ENCODE measurements at places on chromosomes 13 and 19. TPM values are rescaled to one million over a fixed set of nuclear protein-coding genes. Genes with fewer than 3 reads are reported as not detected.

IGLON5 gene
- total RNA-seq: 0.13 TPM

SYT3 gene
- 0.20 TPM for total RNA-seq

BRME1 gene
- 0.99 TPM for total RNA-seq

DUS3L gene
- 16.9 TPM for total RNA-seq

RUBCNL gene
- 2.7 TPM for total RNA-seq

LGI4 gene
- total RNA-seq: 1.5 TPM

ACER1 gene
- not detected for total RNA-seq

PEG3 gene
- 4.6 TPM for total RNA-seq

ZNF730 gene
- total RNA-seq: 0.26 TPM

LHB gene
- total RNA-seq: not detected

PCDH20 gene
- 0.20 TPM for total RNA-seq

NKG7 gene
- not detected for total RNA-seq

ELAVL3 gene
- total RNA-seq: not detected

LINGO3 gene
- total RNA-seq: not detected

ANO8 gene
- 7.8 TPM for total RNA-seq

ADAMTSL5 gene
- 4.6 TPM for total RNA-seq

LILRB1 gene
- total RNA-seq: not detected

ZNF583 gene
- 3.9 TPM for total RNA-seq
